Nephron progenitor cell (in vitro differentiated cells): ENCODE measurements at places on chromosomes 2 and 18.

DNA sequence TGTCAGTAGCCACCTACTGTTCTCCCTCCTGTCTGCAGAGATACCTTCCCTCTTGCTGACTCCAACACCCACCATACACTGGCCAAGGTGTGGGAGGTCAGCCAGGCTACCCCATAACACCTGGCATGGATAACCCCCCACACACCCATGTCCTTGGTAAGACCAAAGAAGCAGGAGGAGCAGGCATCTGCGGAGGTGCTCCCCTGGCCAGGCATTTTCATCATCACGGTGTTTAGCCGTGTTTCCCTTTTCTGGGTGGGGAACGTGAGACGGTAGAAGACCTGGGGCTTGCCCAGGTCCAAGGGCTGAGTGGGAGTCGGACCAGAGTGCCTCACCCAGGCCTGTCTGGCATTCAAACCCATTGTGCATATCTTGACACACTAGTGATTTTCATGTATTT, 150.3 kb downstream of the SMAD7 start:
- H3K4me1 ChIP-seq = peaks cover 43% of the 10 kb centered on the region
- peaks cover 18% of the 10 kb centered on the region for H3K36me3 ChIP-seq
- H3K4me3 ChIP-seq = no peak overlapping the region

- DNase-seq = no peak
- H3K4me1 ChIP-seq = peaks cover 6% of the 10 kb centered on the region
- H3K27ac ChIP-seq = no peak overlapping the region
- H3K27me3 ChIP-seq = peaks cover 7% of the 10 kb centered on the region
These were observed 448.9 kb upstream of the SLC14A2 start for GRCh38 chr18:45166341-45166835.

GRCh38 chr2:160730296-160730995, 236.8 kb upstream of the RBMS1 start:
- DNase-seq = no peak
- peaks cover 3% of the 10 kb centered on the region for H3K27me3 ChIP-seq
- H3K4me3 ChIP-seq = no peak overlapping the region
- no peaks in the 10 kb centered on the region for H3K36me3 ChIP-seq

- no peak overlapping the region for H3K4me3 ChIP-seq
- H3K4me1 ChIP-seq = peaks cover 31% of the 10 kb centered on the region
- H3K27ac ChIP-seq = no peak overlapping the region
- no peaks in the 10 kb centered on the region for H3K27me3 ChIP-seq
- no peak for DNase-seq
These were observed 72.5 kb upstream of the SMAD2 start for GRCh38 chr18:48002933-48003365.

DNA sequence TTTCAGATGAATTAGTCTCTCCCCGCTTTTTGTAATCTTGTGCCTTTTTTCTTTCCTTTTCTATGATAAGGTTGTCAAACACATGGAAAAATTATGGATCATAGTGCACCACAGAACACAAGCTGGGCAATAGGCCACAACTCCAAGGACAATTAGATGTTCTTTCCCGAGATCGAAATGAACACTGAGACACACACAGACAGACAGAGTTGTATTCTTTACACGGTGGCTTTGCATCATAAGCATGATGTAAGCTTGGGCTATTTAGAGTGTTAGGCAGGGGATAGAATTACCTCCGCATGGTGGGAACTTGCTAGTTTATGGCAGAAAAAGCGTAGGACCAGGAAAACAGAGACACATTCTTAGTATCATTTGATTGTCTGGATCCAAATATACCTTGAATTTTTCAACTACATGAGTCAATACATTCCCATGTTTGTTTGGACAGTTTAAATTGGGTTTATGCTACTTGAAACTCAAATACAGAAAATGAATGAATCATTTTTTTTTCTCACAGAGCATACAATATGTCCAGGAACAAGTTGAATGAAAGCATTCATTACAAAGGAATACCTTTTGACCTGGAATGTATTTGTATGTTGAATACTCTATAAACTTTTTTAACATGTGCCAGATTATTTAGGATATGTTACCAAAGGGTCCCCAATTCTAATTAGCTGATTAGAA, 1611.5 kb upstream of the TMEFF2 start:
- peak overlapping the region; percentile 83 for H3K27ac ChIP-seq
- H3K4me1 ChIP-seq = peaks cover 7% of the 10 kb centered on the region
- no peaks in the 10 kb centered on the region for H3K36me3 ChIP-seq

- DNase-seq = no peak
- no peaks in the 10 kb centered on the region for H3K27me3 ChIP-seq
- no peaks in the 10 kb centered on the region for H3K4me1 ChIP-seq
- H3K4me3 ChIP-seq = no peak overlapping the region
- no peak overlapping the region for H3K27ac ChIP-seq
These were observed 108.5 kb downstream of the VWC2L start for GRCh38 chr2:214519258-214519818.

- H3K4me3 ChIP-seq = peak within 1 kb of the TSS; percentile 73
- H3K4me1 ChIP-seq = peaks cover 6% of the 10 kb centered on the region
- no peak within 1 kb of the TSS for H3K27ac ChIP-seq
- H3K27me3 ChIP-seq = peaks cover 100% of the 10 kb centered on the region
- H3K36me3 ChIP-seq = no peaks in the 10 kb centered on the region
- DNase-seq = peak; percentile 81
These were observed at the start of gene RAX for GRCh38 chr18:59272891-59273758. RAX (minus strand) TSS chr18:59273454; CDS start chr18:59273206, 248 bp downstream.

DNA sequence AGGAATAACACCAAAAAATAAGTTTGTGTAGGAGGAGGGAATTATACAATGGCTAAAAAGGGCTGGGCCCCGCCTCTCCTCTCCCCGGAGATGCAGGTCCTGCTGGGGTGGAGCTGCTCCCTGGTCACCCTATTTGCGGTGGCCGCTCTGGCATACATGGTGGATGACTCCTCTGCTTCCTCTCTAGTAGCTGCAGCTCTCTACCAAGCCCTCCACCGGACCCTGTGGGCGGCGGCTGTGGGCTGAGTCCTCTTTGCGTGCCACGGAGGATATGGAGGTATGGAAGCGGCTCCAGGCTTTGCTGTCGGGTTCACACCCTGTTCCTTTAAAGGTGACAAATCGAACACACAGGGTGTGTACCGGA, 77.1 kb upstream of the SEC11C start:
- H3K4me3 ChIP-seq = no peak overlapping the region
- no peak overlapping the region for H3K27ac ChIP-seq
- peaks cover 10% of the 10 kb centered on the region for H3K4me1 ChIP-seq
- no peak for DNase-seq
- H3K36me3 ChIP-seq = no peaks in the 10 kb centered on the region
- H3K27me3 ChIP-seq = peaks cover 24% of the 10 kb centered on the region

GRCh38 chr2:199704358-199705238, 146.4 kb downstream of the FTCDNL1 start:
- no peak overlapping the region for H3K27ac ChIP-seq
- no peak for DNase-seq
- no peaks in the 10 kb centered on the region for H3K4me1 ChIP-seq
- peaks cover 13% of the 10 kb centered on the region for H3K36me3 ChIP-seq
- H3K4me3 ChIP-seq = no peak overlapping the region

- no peak overlapping the region for H3K4me3 ChIP-seq
- no peak for DNase-seq
- H3K4me1 ChIP-seq = peaks cover 7% of the 10 kb centered on the region
- H3K27ac ChIP-seq = no peak overlapping the region
These were observed 1282.3 kb upstream of the NRXN1 start for GRCh38 chr2:52314231-52314630.

GRCh38 chr2:27145682-27146081, 3.1 kb upstream of the TCF23 start:
- DNase-seq = no peak
- peaks cover 49% of the 10 kb centered on the region for H3K27me3 ChIP-seq
- peaks cover 28% of the 10 kb centered on the region for H3K4me1 ChIP-seq
- H3K27ac ChIP-seq = no peak overlapping the region

GRCh38 chr2:171158790-171159371, 1.8 kb downstream of the TLK1 start:
- H3K27ac ChIP-seq = peak overlapping the region; percentile 91
- H3K36me3 ChIP-seq = no peaks in the 10 kb centered on the region
- no peaks in the 10 kb centered on the region for H3K27me3 ChIP-seq
- H3K4me3 ChIP-seq = peak overlapping the region; percentile 94
- peaks cover 51% of the 10 kb centered on the region for H3K4me1 ChIP-seq

GRCh38 chr2:70639841-70640436, 86.3 kb upstream of the TGFA start:
- H3K4me3 ChIP-seq = no peak overlapping the region
- no peaks in the 10 kb centered on the region for H3K36me3 ChIP-seq
- H3K27me3 ChIP-seq = peaks cover 3% of the 10 kb centered on the region
- peaks cover 8% of the 10 kb centered on the region for H3K4me1 ChIP-seq

DNA sequence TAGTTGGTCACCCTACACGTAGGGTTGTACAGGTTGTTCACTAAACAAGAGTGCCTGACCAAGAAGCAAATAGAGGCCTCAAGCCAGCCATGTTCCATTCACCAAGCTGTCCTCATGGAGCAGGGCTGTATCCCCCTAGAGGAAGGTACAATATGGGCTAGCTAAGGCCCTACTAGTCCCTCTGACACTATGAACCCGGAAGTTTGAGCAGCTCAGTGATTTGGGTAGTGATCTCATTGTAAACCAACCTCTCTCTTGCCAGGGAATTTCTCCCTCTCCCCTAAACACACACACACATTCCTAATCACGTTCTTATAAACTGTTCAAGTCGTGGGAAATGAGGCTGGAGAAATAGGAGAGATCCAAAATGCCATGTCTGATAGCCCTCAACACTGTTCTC, 6.7 kb upstream of the CYS1 start:
- peaks cover 24% of the 10 kb centered on the region for H3K4me1 ChIP-seq
- H3K27me3 ChIP-seq = peaks cover 42% of the 10 kb centered on the region
- no peak for DNase-seq
- H3K4me3 ChIP-seq = no peak overlapping the region
- no peak overlapping the region for H3K27ac ChIP-seq
- H3K36me3 ChIP-seq = no peaks in the 10 kb centered on the region

- no peaks in the 10 kb centered on the region for H3K36me3 ChIP-seq
- no peak overlapping the region for H3K4me3 ChIP-seq
- no peak overlapping the region for H3K27ac ChIP-seq
- H3K27me3 ChIP-seq = peaks cover 6% of the 10 kb centered on the region
- DNase-seq = no peak
These were observed 389.6 kb downstream of the TRIB2 start for GRCh38 chr2:13106302-13106701.

DNA sequence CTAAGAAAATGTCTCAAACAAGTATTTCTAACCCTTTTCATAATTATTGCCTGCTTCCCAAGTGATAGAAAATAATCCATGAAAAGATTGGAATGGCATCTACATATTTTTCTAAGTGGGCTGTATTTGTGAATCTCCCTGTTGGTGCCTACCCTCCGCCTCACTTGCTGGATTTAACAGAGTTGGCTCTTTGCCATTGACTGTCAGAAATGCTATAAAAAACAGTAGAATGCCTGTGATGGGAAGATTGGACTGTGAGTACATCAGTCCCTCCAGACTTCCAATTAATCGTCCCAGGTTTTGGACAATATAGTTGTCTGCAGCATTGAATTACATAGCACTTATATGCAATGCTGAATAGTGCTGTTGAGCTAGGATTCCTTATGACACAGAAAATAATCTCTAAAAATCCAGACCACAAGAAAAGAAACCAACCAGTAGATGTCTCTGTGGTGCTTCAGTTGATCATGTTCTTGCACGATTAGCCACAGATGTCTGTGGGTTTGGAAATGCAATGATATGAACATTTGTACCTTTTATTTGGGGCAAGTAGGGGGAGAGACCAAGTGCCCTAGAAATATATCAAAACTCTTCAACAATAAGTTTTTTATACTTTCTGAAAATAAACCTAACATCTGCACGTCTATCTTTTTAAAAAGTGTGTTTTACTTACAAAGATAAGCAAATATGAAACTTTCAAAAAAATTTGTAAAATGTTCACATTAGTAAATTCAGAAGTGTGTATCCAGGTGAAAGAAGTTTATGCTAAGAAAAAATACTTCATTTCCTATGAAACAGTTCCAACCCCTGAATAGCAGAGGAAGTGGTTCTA, 88.5 kb downstream of the DYNAP start:
- H3K27ac ChIP-seq = no peak overlapping the region
- no peak for DNase-seq
- peaks cover 28% of the 10 kb centered on the region for H3K4me1 ChIP-seq
- no peak overlapping the region for H3K4me3 ChIP-seq
- no peaks in the 10 kb centered on the region for H3K27me3 ChIP-seq

DNA sequence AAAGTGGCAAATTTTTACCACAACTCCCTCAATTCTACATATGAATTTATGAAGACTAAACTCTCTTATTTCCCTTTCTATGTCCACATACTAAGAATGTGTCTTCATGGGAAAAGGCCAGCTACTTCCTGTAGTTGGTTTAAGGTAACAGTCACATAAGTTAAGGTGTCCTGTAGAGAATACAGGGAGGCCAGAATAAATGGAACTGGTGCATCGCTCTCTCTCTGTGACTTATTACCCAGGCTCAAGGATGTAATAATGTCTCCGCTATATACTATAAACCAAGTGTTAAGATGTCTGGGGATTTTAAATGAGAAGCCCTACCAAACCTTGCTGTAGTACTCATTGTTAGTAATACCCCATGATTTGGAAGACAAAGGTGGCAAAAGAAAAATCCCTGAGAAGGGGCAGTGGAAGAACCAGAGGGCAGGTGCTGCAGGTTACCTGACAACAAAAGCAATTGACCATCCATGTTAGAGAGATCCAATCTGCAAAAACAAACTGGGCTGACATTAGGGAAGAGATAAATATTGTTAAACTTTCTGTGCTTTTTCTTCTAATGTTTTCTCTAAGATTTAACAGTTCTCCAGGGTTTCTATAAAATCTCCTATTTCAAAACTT, 372.8 kb downstream of the TMX3 start:
- DNase-seq = no peak
- H3K27me3 ChIP-seq = no peaks in the 10 kb centered on the region

GRCh38 chr2:106932644-106933043, 46.7 kb upstream of the ST6GAL2 start:
- no peaks in the 10 kb centered on the region for H3K4me1 ChIP-seq
- no peak overlapping the region for H3K4me3 ChIP-seq
- no peak for DNase-seq
- H3K36me3 ChIP-seq = peaks cover 4% of the 10 kb centered on the region

DNA sequence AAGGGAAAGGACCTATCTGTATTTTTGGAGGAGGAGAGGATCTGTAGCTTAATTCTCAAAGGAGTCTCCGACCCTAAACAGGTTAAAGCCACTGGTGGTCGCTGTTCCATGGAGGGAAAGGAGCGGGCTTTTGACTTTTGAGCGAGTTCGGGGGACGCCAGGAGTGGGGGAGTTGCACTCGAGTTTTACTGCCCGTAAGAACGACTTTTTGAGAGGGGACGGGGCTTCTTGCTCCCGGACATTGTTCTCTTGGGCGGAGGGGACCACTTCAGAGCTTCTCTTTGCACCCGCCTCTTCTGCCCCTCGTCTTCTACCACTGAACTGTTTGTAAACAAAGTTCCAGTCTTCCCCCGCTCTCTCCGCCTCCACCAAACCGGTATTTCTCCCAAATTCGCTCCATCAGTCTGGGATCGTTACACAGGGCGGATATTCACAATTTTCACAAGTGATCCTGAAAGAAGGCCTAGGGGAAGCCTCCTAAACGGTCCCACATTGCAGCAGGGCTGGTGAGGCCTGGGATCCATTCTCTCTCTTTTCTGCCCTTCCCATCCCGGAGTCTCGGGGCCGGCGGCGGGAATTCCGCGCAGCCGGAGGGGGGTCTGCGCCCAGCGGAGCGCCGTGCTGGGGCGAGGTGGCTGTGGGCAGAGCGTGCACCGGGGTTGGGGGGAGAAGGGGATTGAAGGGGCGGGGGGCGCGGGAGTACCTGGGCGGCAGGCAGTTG, 6.6 kb downstream of the DLX2 start:
- peaks cover 57% of the 10 kb centered on the region for H3K4me1 ChIP-seq
- peaks cover 97% of the 10 kb centered on the region for H3K27me3 ChIP-seq
- H3K36me3 ChIP-seq = no peaks in the 10 kb centered on the region
- DNase-seq = no peak
